ENCODE measurements at places on chromosomes 4 and X.

DNA sequence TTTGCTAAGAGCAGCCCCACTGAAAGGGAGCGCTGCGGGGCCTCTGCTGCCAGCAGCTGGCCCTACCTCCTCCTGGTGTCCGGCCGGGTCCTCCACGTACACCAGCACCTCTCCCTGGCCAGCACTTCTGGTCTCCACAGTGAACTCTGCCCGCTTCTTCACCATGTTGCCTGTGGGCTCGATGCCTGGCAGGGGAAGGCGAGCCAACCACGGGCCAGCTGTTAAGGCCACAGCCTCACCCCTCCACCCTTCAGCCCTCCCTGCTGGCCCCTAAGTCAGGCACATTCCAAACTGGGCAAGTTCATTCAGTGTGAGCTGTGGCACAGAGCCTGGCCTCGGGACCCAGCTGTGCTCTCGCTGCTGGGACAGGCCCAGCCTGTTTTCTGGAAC lies 7.8 kb downstream of the FLNA start:
- no peak for DNase-seq

DNA sequence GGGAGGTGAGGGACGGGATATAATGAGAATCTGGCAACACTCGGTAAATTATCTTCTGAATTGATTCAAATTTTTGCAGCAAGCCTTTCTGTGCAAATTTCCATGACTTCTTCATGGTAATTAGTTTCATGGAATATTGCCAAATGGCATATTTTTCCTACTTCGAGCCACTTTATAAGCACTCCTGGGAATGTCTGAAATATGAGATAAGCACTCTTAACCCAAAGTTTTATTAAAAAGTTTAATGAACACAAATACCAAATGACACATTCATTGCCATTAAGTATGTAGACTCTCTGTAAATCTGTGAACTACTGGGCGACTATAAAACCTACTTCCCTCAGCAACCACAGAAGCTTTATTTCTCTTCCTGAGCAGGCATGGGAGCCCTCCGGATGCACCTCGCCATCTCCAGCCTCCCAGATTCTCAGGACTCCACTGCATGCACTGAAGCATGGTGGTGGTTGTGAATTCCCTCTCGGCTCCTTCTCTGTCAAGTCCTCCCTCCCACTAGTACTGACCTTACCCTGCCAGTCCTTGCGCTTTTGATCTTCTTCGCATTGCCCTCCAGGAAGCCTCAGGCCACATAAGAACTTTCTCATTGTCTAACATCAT lies 154.4 kb upstream of the RPL34 start:
- DNase-seq: no peak

DNA sequence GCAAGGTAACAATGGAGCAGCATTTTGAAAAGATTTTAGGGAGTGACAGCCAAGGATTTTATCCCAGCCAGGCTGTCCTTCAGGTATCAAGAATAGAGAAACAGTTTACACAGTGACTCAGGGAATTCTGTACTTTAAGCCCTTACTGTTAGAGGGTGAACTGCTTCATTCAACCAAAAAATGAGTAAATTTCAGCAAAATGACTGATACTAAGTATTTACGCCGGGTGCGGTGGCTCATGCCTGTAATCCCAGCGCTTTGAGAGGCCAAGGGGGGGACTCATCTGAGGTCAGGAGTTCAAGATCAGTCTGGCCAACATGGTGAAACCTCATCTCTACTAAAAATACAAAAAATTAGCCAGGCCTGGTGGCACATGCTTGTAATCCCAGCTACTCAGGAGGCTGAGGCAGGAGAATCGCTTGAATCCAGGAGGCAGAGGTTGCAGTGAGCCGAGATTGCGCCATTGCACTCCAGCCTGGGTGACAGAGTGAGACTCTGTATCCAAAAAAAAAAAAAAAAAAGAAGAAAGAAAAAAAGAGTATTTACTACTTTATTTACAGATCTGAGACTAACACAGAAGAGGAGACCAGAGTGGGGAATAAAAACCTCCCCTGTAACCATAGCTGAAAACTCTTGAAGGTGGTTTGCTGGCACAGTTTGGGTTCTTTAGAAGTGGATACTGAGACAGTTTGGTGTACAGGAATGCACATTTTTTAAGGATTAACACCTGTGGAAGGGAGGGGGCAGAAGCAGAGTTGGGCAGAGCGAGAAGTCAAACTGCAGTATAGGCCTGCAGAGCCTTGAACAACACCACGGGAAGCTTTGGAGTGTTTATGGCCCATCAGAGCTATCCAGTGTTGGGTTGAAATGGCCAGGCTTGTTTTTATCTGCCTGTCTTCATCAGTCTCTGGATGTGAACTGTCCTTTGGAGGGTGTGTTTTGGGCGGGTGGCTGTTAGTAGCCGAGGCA lies 40.5 kb downstream of the TMEM131L start:
- DNase-seq: no peak

- no peak for DNase-seq
Measured at GRCh38 chrX:21581479-21581878, 76.7 kb downstream of the KLHL34 start.

DNA sequence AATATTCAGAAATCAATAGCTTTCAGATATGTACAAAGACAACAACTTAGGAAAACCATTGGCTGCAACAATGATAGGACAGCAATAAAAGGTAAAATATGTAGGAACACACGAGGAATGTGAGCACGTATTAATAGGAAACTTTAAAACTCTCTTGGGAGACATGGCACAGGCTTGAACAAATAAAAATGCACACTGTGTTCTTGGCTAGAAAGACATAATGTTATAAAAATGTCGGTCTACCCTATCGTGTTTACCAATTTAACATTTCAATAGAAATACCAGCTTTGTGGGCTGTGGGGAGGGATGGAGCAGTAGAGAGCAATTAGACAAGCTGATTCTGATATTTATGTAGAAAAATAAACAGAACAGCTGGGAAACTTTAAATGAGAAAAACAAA lies 69.0 kb upstream of the FAM9B start:
- no peak for DNase-seq

DNA sequence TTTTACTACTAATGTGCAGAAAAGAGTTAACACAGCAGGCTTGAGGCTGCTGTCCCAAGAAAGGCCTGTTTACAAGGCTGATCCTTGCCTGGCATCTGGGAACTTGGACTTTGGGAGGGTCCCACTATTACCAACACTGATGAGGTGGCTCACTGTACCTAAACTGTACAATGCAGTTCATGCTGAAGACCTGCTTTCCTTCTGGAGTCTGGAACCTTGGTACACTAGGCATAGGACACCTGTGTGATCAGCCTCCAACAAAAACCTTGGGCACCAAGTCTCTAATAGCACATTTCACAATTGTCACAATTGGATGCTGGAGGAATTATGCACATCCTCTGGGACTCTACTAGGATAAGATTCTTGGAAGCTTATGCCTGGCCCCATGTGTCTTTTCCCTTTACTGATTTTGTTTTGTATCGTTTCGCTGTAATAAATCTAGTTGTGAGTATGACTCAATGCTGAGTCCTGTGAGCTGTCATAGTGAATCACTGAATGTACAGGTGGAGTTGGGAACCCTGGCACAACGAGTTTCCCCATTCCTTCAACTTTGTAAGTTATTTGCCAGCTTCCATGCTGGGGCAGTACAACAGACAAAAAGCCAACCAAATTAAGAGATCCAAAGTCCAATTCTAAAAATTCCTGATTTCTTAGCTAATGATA lies 45.9 kb downstream of the TEC start:
- DNase-seq: no peak

- DNase-seq: no peak
Measured at GRCh38 chrX:74453178-74453577, 31.9 kb downstream of the SLC16A2 start.

DNA sequence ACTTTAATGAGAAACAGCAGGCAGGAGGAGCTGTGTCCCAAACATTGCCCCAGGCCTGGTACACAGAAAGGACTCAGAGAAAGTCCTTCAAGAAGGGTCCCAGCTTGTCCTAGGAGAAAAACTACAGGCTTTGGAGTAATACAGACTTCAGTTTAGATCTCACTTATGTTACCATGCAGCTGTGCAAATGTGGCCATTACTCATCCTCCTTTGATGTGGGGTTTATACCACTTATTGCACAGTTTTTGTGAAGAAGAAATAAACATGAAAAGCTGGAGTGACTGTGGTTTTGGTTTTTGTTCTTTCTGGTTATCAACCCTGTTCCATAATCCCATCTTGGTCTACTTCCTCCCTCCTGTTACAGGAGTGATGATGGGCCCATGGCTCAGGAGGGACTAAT lies 8.1 kb upstream of the CYTL1 start:
- no peak for DNase-seq

DNA sequence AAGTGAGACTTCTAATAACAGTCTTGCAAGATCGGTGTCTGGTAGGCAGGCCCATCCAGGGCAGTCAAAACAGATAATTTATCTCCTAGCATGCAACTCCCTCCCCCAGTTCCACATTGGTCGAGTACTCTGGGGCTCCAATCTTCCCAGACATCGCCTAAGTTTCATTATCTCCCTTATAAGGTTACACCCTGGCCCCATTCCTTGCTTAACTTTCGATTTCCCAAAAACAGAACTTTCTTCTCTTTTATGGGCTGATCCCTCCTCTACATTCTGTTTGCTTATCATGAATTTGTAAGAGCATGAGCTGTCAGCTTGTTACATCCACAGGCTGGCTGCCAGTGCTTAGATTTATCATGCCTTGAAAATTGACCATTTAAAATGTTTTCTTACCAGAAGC lies 471.3 kb downstream of the TECRL start:
- no peak for DNase-seq

DNA sequence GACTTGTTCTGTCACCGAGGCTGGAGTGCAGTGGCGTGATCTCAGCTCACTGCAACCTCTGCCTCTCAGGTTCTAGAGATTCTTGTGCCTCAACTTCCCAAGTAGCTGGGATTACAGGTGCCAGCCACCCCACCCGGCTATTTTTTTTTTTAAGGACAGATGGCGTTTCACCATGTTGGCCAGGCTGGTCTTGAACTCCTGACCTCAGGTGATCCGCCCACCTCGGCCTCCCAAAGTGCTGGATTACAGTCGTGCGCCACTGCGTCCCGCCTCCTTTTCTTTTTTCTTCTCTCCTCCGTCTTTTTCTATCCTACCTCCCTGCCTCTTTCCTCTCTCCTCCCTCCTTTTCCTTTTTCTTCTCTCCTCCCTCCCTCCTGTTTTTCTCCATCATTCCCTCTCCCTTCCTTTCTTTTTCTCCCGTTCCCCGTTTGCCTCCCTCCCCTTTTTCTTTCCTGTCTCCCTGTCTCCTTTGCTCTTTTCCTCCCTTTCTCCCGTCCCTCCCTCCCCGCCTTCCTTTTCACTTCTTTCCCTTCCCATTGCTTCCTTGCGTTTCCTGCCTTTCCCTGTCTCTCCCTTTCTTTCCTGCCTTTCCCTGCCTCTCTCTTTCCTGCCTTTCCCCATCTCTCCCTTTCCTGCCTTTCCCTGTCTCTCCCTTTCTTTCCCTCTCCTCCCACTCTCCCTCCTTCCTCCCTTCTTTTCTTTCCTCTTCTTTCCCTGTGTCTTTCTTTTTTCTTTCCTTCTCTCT lies 2.1 kb upstream of the SLC25A6 start:
- no peak for DNase-seq

- no peak for DNase-seq
Measured at GRCh38 chrX:133575501-133576136, 160.3 kb upstream of the GPC4 start.

- DNase-seq: no peak
Measured at GRCh38 chr4:123340381-123340701, 56.3 kb upstream of the SPRY1 start.

DNA sequence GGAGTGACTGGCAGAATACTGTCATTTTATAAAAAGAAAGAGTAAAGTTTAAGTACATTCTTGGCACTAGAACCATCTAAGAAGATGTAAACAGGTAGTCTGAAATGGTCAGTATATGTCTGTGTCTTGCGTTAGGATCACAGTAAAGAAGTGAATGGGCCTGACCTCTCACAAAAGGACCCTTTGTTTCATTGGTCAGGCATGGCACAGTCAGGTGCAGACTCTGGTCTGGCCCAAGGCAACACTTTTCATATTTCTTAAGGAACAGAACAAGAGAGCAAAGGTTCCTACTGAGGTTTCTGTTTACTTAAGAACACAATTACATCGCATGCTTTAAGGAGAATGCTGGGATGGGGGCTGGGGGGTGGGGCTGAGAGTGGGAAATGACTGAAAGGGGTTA lies 48.1 kb downstream of the RPGR start:
- DNase-seq: no peak

Data from GF-D8 (cell line).